Bronchial epithelial cell (primary cell): ENCODE measurements at places on chromosomes 7 and 10.

DNA sequence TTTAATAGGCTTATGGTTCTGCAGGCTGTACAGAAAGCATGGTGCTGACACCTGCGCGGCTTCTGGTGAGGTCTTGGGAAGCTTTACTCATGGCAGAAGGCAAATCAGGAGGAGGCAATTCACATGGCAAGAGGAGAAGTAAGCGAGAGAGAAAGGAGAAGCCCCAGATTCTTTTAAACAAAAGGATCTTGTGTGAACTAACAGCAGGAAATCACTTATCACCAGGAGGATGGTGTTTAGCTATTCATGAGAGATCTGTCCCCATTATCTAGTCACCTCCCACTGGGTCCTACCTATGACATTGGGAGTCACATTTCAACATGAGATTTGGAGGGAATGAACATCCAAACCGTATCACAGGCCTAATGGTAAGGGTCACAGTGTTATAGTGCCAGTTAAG is 678.0 kb upstream of the KCND2 start:
- DNase-seq = no peak

- no peak for DNase-seq
Measured at GRCh38 chr10:101682172-101682825, 12.7 kb downstream of the FBXW4 start.

- DNase-seq = no peak
Measured at GRCh38 chr7:78141522-78142281, 343.1 kb downstream of the PHTF2 start.

GRCh38 chr10:109317746-109318366 is 605.5 kb downstream of the XPNPEP1 start:
- no peak for DNase-seq

- no peak for DNase-seq
Measured at GRCh38 chr7:40402661-40403060, 267.9 kb downstream of the SUGCT start.

DNA sequence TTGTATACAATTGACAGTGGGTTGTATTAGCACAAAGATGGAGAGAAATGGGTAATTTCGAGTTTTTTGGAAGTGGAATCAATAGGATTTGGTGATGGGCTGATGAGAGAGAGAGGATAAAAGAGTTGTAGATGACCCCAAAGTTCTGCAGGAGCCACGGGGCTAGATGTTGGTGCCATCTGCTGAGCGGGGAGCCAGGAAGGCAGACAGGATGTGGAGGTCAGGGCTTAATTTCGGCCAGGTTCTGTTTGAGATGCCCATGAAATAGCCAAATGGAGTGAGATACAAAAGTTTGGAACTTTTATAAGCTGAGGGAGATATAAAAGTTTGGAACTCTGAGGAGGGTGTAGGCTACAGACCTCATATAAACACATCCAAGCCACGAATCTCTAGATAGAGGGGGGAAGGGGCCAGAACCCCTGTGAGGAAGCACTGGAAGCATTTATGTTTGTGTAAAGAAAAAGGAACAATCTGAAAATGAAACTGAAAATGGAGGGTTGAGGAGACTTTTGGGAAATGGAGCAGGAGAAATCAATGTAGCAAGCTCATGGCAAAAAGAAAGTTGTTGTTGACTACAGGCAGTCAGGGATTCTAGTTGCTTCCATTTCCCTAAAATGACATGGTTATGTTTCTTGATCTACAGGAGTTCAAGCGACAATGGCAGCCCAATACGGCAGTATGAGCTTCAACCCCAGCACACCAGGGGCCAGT is 2.2 kb downstream of the GIMAP4 start:
- no peak for DNase-seq

- DNase-seq = peak; percentile 53
Measured at GRCh38 chr7:43735802-43736603, 6.7 kb upstream of the COA1 start.

DNA sequence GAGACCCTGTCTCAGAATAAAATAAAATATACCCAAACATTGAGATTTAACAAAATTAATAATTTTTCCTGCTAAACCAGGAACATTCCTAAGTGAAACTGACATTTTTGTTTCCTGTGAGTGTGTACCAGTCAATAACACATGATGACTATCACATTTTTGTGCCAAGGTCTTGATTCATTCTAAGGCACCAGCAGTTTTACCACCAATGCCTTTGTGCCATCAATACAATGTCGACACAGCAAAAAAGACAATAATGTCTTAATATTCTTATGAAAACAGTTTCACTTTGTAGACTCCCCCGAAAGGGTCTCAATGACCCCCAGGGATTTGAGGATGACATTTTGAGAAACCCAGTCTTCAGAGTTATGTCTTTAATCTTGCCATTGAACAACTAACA is 7.2 kb upstream of the CADPS2 start:
- no peak for DNase-seq

- DNase-seq = no peak
Measured at GRCh38 chr10:122157451-122157850, 113.6 kb upstream of the BTBD16 start.

- DNase-seq = no peak
Measured at GRCh38 chr10:43316516-43316915, 49.7 kb upstream of the RASGEF1A start.

DNA sequence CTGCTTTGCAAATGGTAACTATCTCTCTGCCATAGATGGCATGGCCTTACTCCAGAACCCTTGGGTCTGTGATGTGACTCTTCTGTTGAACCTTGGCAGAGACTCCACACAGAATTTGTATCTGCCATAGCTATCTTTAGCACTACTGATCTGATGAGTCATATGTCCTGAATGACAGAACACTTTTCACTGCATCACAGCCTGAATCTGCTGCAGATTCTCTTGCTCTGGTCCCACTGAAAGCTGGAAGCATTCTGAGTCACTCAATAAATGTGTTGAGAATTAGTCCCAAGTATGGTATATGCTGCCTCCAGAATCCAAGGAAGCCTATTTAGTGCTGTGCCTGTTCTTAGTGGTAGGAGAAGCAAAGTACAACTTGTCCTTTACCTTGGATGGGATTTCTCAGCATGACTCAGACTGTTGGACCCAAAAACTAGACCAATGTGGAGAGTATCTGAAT is 39.5 kb upstream of the ANKRD1 start:
- DNase-seq = peak; percentile 72

GRCh38 chr7:155231941-155232340 is 65.7 kb upstream of the INSIG1 start:
- no peak for DNase-seq

- no peak for DNase-seq
Measured at GRCh38 chr7:141251957-141252356, 178.1 kb downstream of the TMEM178B start.

DNA sequence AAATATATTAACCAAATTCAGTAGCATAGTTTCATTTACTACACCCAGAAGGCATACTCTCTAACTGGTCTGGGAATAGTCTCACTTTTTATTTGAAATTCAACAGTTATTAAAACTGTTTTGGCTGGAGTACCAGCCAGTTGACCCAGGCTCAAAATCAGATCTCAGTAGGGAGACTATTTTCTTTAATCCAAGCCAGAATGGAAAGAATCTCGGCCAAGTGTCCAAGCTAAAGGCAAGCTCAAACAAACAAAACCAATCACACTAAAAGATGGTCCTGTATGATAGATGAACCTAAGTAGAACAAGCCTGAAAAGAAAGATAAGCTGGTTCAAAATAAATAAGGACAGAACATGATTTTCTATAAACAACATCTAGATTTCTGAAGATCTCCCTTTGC is 259.6 kb upstream of the POM121L12 start:
- no peak for DNase-seq

DNA sequence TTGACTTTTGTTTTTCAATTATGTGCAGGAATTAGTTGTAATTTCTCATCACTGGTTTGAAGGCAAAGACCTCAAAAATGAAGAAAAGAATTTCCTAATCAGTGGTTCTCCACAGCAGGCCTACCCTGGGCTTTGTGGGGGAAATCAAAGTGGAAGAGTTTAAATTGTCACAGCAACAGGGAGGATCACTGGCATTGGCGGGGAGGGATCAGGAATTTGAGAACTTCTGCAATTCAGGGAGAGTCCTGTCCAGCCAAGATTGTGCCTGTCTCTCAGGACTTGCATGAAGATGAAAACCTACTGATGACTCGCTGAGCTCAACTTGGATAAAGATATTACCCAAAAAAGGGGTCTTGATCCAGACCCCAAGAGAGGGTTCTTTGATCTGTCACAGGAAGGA is 70.1 kb downstream of the HACD1 start:
- DNase-seq = no peak

DNA sequence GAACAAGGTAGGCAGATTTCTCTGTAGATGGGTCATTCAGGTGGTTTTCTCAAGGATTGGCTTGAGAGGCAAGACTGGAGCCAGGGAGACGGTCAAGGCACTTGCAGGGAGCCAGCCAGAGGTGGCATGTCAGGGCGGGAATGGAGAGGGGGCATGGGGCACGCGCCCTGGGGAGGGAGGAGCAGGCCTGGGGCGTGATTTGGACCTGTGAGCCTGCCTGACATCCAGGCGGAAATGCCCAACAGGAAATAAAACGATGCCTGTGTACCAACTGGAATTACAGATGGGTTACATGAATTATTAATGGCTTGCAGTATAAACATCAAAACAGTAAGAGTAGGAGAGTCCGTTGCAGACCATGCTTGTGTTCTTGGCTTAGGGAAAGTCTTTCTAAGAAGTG is 8.6 kb upstream of the SUN1 start:
- DNase-seq = peak; percentile 26
